Effector memory CD4-positive, alpha-beta T cell (primary cell): ENCODE measurements at places on chromosomes 6 and 20.
A peak's percentile ranks its signal among the peaks of the same experiment; 100 is the strongest.

GRCh38 chr6:34657037-34657306 lies 39.6 kb downstream of the ILRUN start:
- DNase-seq, result no peak

GRCh38 chr6:82554666-82555065 lies 191.0 kb downstream of the TPBG start:
- DNase-seq, result no peak

DNA sequence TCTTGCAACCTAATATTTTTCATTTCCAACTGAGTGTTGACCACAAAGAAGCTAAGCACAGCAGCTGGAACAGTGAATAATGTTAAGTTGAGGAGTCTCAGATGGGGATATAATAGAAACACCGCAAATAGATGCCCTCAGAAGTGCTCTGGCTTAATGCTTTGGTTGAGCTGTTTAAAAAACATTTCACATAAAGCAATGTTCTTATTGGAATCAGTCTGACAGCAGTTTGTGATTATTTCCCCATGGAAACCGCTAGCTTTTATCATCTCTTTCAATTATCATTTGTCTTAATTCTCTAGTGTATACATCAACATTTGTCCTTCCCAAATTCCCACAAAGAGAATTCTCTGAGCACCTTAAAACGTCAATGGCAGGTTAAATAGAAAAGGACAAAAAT lies 30.8 kb downstream of the METTL24 start:
- DNase-seq, result no peak

GRCh38 chr6:125207956-125208355 lies 54.4 kb downstream of the TPD52L1 start:
- no peak for DNase-seq

- peak; percentile 16 for DNase-seq
These were observed 12.9 kb upstream of the ZNF343 start for GRCh38 chr20:2521369-2522305.

DNA sequence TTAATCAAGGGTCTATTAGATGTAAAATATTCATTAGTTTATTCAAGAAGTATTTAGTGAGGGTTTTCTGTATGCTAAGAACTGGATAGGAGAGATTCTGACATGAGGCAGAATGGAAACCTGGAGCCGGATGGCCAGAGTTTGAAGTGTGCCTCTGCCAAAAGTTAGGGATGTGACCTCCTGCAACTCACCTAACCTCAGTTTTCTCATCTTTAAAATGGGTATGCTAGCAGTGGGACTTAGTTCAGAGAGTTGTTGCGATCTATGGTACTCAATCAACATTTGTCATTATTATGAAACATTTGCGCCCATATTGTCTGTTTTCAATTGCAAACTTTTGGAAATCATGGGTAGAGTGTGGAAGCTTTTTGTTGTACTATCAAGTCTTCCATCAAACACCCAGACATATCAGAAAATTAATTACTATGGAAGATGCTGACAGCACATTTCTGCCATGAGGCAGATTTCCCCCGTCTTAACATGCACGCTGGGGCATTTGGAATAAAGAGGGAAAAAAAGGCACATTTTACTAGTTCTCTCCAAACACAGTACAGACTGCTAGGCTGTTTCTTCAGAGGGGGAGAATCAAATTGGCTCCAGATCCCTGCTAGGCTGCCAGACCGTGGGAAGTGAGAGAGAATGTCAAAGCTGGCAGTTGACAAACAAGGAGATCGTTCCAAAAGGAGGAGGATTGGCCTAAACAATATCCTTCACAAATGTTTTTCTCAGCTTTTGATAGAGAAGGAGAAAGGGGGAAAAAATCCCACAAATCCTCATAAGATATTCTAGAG lies 205.3 kb upstream of the TSHZ2 start:
- no peak for DNase-seq

- DNase-seq, result no peak
These were observed 52.4 kb upstream of the IPCEF1 start for GRCh38 chr6:154408891-154409500.

GRCh38 chr20:21096321-21097043 lies 9.7 kb downstream of the LINC00237 start:
- DNase-seq, result no peak

- no peak for DNase-seq
These were observed 4.0 kb downstream of the DYNLT1 start for GRCh38 chr6:158640519-158640918.

DNA sequence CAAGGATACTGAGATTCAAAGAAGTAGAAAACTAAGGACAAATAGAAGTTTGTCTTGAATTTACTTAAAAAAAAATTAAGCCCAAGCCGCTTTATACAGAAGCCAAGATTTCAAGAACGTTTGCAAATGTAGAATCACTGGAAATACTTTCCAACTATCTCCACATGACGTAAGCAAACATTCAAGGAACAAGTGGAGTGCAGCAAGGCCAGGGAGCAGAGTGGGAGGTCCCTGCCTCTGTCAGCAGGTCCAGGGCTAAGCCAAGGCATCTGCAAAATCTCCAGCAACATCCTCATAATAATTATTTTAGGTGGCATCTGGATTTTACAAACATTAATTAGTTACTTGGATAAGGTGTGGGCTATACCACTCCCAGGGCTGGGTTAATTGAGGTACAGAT lies 60.1 kb upstream of the AKIRIN2 start:
- no peak for DNase-seq

- DNase-seq, result no peak
These were observed 55.7 kb downstream of the CD40 start for GRCh38 chr20:46173652-46174468.

- DNase-seq, result no peak
These were observed 209.3 kb downstream of the ALDH8A1 start for GRCh38 chr6:134740473-134741199.

DNA sequence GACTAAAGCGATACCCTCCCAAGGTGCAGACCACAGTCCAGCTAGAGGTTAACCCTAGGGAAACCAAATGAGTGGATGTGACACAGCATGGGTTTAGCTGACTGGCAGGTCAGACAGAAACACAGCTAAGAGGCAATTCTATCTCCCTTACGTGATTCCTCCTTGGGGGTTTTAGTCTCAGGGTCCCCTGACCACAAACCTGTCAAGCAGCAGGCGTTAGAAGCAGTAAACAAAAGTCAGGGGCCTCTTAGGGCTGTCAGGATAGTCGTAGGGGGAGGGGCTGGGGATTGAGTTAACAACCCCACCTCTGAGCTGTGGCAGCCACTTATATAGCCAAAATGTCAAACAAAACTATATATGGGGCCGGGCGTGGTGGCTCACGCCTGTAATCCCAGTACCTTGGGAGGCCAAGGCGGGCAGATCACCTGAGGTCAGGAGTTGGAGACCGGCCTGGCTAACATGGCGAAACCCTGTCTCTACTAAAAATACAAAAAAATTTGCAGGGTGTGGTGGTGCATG lies 13.6 kb downstream of the KCNK5 start:
- no peak for DNase-seq

DNA sequence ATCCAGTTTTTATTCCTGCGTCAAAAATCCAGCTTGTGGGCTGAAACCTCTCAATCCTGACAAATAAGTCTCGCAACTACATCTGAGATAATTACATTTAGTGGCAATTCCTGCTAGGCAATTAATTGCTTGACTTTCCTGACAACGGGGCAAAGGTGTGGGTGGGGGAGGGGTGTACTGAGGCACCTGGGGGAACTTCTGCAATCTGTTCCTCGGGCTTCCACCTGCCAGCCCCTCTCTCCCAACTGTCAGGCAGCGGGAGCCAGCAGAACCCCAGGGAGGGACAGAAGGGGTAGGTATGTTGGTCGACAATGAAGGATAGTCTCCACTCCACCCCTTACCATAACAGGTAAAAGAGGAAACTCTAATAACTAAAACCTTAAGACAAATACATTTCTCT lies 6.8 kb downstream of the C6orf52 start:
- no peak for DNase-seq
